Substantia nigra (tissue), 51 donors: ENCODE measurements at places on chromosomes 2 and 18.

- no peak for DNase-seq
These were observed 231.7 kb downstream of the ARL6IP6 start for GRCh38 chr2:152950126-152950525.

DNA sequence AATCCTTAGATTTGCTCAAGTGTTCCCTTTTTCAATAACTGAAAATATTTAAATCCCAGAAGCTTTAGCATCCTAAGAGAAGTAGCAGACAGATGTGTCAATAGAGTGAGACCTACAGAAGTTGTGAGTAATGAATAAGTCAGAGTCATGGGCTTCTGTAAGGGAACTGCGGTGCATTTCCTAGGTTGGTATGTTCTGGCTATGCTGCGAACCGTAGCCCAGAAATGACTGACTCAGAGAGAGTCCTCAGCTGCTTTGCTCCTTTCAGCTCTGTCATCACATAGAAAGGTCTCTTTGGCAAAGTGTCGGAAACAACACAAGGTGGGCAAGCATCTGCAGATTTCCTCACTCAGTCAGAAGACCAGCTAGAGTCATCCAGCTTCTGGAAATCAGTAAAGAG, 297.1 kb downstream of the ARHGAP15 start:
- DNase-seq: no peak

DNA sequence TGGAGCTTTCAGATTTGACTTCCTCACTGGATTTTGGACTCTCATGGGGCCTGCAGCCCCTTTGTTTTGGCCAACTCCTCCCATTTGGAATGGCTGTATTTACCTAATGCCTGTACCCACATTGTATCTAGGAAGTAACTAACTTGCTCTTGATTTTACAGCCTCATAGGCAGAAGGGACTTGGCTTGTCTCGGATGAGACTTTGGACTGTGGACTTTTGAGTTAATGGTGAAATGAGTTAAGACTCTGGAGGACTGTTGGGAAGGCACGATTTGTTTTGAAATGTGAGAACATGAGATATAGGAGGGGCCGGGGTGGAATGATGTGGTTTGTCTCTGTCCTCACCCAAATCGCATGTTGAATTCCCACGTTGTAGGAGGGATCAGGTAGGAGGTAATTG, 233.4 kb upstream of the GALNT5 start:
- no peak for DNase-seq

DNA sequence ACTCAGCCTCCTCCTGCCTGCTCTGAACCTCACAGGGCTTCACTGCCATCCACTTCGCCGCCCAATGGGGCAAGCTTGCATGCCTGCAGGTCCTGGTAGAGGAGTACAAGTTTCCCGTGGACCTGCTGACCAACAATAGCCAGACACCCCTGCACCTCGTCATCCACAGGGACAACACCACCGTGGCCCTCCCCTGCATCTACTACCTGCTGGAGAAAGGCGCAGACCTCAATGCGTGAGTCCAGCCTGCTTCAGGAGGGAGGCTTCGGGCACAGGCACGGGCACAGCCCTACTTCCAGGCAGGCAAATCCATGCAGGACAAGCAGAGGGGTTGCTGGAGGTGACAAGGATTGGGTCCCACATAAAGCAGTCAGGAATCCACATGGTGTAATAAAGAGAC, 1.2 kb downstream of the ANKRD53 start:
- no peak for DNase-seq

- no peak for DNase-seq
These were observed 154.1 kb upstream of the BOD1L2 start for GRCh38 chr18:56992777-56993176.

DNA sequence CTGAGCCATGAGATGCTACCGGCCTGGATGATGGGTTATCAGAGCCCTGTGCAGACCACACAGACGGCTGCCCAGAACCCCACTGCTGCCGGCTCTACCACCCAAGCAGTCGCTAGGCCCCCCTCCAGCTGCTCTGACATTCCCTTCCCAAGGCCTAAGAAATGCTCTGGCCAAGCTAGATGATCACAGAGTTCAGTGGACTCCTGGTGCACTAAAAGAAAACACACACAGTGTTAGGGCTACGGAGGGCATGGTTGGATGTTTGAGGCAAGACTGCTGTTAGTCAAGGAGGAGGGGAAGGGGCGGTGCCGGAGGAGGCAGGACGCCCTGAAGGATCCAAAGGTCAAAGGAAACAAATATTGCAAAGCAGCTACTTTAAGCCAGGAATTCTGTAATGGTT, 174.5 kb downstream of the MYCN start:
- no peak for DNase-seq

- no peak for DNase-seq
These were observed 39.4 kb upstream of the GPC1 start for GRCh38 chr2:240395896-240396622.

GRCh38 chr2:42293019-42293418, 68.0 kb downstream of the COX7A2L start:
- DNase-seq: no peak

DNA sequence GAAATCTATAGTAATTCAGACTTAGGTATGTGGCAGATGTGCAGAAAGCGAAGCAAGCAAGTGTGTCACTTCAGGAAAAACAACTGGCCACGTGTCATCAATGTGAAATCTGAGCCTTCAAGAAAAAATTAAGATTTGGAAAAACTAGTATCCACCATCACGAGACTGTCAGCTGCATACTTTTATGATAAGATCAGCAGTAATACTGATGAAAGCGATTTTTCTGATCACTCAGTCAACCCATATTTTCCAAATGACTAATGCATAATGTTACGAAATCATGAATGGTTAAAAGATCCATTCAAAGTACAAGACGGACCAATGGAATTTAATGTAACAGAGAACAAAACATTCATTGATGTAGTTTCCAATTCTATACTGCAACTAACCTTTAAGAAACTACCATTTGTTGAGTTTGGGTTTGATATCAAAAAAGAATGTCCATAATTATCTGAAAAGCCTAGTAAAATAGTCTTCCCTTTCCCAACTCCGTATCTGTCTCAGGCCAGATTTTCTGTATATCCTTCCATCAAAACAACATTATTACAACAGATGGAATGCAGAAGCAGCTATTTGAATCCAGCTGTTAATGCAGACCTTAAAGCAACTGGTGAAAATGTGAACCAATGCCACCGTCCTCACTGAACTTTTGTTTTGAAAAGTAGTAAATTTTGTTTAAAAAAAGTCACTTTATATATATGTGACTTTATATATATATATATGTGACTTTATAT, 17.0 kb upstream of the BCL2 start:
- DNase-seq: no peak

DNA sequence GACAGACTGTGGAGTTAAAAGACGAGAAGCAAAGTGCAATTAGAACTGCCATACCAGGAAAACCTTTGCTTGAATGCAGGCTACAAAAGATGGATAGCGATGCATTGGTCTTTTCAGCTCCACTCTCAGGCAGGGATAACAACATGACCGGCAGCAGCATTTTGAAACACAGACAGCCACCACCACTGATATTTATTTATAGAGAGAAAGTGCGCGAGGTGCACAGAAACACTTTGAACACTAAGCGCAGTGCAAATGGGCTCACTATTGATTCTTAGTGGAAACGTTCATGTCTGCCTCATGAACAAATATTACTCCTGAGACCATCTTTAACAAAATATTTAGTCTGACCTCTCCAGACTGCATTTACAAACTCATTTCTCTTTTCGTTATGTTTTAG, 32.9 kb downstream of the CAVIN2 start:
- DNase-seq: no peak

GRCh38 chr18:41121116-41121826, 833.8 kb upstream of the PIK3C3 start:
- DNase-seq: no peak

DNA sequence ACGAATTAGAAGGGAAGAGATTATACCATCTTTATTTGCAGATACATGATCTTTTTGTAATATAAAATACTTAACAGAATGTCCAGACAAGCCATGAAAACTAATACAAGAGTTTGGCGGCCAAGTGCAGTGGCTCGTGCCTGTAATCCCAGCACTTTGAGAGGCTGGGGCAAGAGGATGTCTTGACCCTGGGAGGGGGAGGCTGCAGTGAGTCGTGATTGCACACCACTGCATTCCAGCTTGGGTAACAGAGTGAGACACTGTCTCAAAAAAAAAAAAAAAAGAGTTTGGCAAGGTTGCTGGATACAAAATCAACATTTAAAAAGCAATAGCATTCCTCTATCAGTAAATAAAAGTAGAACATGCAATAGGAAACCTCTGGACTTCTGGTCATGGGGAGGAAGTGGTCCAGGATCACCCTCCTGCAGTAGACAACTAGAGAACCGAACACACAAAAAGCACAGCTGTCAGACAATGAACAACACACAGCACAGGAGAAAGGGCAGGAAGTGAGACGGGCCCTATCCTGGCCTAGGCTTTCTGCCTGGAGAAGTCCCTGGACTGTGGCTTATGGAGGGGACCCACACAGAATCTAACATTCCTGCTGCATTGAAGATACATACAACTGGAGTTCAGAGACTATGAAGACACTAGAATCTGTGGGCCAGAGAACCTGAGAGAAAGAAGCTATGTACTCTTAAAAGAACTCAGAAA, 118.9 kb upstream of the ARL4C start:
- DNase-seq: no peak

GRCh38 chr18:3594760-3595368, 144.9 kb downstream of the TGIF1 start:
- DNase-seq: peak; percentile 16

GRCh38 chr2:54672590-54673456, 50.6 kb upstream of the EML6 start:
- no peak for DNase-seq

DNA sequence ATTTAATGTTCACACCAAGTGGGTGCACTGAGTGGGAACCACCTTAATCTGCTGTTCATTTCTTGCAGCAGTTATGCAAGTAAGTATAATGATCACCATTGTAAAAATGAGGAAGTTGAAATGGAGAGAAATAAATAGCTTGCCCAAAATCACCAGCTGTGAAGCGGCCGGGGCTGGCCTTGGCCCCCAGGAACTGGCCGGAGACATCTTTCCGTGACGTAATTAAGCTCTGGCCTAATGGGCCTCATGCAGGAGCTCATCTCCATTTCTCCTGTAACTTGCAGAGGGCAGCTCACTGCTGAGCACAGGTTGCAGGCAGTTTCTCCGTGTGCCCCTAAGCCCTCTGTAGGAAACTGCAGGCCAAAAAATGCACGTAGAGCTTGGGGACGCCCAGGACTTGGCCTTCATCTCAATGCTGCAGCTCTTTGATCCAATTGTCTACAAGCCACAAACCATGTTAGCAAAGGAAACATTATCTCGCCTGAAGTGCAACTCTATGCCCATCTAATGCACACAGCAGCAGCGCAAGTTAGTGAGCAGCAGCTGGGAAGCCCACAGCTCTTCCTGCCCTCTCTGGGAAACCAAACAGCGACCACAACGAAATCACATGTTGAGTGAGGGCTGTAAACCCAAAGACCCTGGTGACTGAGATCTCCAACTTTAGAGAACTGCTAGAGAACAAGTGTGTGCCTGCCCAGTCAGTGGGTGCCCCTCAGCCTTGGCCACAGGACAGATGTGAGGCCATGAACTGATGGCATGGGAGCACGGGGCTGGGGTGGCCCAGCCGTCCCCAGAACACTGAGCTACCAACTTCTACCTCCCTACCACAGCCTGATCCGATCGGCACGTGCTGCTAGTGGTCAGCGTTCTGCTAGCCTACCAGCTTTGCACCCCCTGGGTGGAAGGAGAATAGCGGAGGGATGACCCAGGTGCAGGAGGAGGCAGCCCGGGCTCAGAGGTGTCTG, 28.8 kb downstream of the APCDD1 start:
- no peak for DNase-seq

DNA sequence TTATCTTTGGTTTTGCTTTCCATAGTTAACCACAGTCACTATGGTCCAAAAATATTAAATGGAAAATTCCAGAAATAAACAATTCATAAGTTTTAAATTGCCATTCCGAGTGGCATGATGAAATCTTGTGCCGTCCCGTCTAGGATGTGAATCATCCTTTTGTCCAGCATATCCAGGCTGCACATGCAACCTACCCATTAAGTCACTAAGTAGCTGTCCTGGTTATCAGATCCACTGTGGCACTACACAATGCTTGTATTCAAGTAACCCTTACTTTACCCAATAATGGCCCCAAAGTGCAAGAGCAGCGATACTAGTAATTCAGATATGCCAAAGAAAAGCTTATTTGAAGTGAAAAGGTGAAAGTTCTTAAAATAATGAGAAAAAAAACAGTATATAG, 10.7 kb downstream of the USP34 start:
- DNase-seq: no peak

GRCh38 chr2:58606799-58607198, 365.7 kb upstream of the FANCL start:
- DNase-seq: no peak

DNA sequence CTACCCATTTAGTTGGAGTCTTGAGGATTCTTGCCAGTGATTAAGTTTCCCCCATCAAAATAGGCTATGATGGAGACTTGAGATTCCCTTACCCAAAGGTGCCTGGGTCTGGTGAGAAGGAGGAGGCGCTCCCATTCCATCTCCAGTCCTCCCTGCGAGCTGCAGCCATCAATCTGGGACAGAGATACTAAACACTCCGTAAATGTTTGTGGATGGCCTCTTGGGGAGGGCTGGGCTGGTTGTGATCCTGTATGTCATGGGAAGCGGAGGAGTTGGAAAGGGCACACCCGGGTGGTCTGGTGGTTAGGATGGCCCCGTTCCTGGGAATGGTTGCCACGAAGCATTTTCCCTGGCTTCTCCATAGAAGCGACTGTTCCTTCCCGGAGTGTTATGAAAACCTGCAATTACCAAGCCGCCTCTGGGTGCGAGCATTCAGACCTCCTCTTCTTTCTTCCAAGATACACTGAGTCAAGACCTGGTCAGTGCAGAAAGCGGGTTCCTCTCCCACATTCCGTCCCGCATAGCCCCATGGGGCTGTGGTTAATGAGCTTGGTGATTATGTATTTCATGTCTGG, 196.9 kb downstream of the CTIF start:
- DNase-seq: no peak

DNA sequence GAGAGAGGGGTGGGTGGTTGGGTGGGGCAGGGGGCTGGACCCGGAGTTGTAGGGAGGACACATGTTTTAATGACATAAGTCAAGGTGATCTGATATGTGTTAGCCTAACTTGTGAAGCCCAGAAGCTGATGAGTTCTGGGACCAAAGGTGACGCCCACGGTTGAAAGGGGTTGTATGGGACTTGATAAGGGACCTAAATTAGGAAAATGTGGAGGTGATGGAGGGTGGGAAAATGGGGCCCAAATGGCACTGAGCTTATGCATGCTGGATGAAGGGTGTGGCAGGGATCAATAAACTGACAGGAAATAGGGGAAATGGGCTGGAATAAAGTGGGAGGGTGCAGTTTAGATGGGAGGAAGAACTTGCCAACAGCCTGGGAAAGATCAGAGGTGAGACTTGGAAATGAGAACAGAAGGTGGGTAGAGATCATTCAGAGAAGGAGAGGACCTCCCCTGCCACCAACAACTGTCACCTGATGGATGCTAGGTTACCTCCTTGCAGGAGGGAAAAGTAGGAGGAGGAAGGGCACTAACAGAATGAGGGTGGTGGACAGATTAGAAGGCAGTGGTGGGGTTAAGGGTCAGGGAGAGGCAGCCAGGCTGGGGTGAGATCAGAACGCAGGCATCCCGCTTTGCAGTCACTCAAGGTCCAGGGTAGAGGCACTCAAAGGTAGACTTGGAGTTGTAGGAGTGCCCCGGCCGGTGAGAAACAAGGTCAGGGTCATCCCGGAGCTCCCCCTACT, 15.3 kb downstream of the WNT10A start:
- DNase-seq: no peak
